ENCODE measurements at places on chromosomes 7 and 10. TPM values are rescaled to one million over a fixed set of nuclear protein-coding genes. Genes with fewer than 3 reads are reported as not detected.

GRCh38 chr7:155813125-155813524 is 862 bp upstream of the SHH start:
- no peaks in the 10 kb centered on the region for H3K36me3 ChIP-seq
- no peak overlapping the region for H3K27ac ChIP-seq
- no peak for DNase-seq
- H3K4me3 ChIP-seq: no peak overlapping the region
- peaks cover 50% of the 10 kb centered on the region for H3K27me3 ChIP-seq
- peaks cover 26% of the 10 kb centered on the region for H3K4me1 ChIP-seq

ZFAND2A gene
- 11.7 TPM for total RNA-seq

NEUROD6 gene
- not detected for total RNA-seq

- no peak overlapping the region for H3K27ac ChIP-seq
- no peak overlapping the region for H3K4me3 ChIP-seq
- peaks cover 5% of the 10 kb centered on the region for H3K4me1 ChIP-seq
- H3K27me3 ChIP-seq: peaks cover 21% of the 10 kb centered on the region
Observed at GRCh38 chr10:75864717-75865116, 433.3 kb downstream of the LRMDA start.

FGF8 gene
- total RNA-seq: not detected

DNA sequence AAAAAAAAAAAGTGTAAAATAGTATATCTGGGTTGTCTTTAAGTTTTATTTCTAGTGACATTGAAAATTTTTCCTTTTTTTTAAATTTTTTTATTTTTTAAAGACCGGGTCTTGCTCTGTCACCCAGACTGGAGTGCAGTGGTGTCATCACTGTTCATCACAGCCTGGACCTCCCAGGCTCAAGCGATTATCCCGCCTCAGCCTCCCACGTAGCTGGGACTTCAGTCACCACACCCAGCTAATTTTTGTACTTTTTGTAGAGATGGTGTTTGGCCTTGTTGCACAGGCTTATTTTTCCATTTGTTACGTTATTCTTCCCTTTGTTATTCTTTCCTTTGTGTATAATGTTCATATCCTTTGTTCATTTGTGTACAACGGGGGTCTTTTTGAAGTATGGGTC is 30.1 kb downstream of the TSPAN14 start:
- H3K4me3 ChIP-seq: no peak overlapping the region
- H3K4me1 ChIP-seq: no peaks in the 10 kb centered on the region
- no peak overlapping the region for H3K27ac ChIP-seq
- H3K27me3 ChIP-seq: no peaks in the 10 kb centered on the region
- no peak for DNase-seq

EBLN1 gene
- total RNA-seq: not detected

PDGFA gene
- total RNA-seq: 16.1 TPM

- no peaks in the 10 kb centered on the region for H3K27me3 ChIP-seq
- H3K27ac ChIP-seq: peak overlapping the region; percentile 93
- H3K4me1 ChIP-seq: peaks cover 43% of the 10 kb centered on the region
Observed at GRCh38 chr7:103142494-103142893, 6.4 kb downstream of the NAPEPLD start.

HOXA7 gene
- 2.6 TPM for total RNA-seq

- no peak overlapping the region for H3K27ac ChIP-seq
- no peaks in the 10 kb centered on the region for H3K27me3 ChIP-seq
- peaks cover 13% of the 10 kb centered on the region for H3K4me1 ChIP-seq
- H3K4me3 ChIP-seq: no peak overlapping the region
- no peaks in the 10 kb centered on the region for H3K36me3 ChIP-seq
Observed at GRCh38 chr10:117439243-117439912, 64.1 kb upstream of the PDZD8 start.

GRCh38 chr7:80213814-80214213 is 79.2 kb downstream of the GNAI1 start:
- peaks cover 7% of the 10 kb centered on the region for H3K4me1 ChIP-seq
- H3K27ac ChIP-seq: no peak overlapping the region
- DNase-seq: no peak
- no peaks in the 10 kb centered on the region for H3K36me3 ChIP-seq

GRCh38 chr7:4880218-4880617 is 3.3 kb downstream of the RADIL start:
- H3K27me3 ChIP-seq: no peaks in the 10 kb centered on the region
- H3K4me1 ChIP-seq: 0 out of 2 replicates have a peak, but pooled peaks cover 10% of the 10 kb centered on the region
- no peaks in the 10 kb centered on the region for H3K36me3 ChIP-seq
- H3K27ac ChIP-seq: no peak overlapping the region

DNA sequence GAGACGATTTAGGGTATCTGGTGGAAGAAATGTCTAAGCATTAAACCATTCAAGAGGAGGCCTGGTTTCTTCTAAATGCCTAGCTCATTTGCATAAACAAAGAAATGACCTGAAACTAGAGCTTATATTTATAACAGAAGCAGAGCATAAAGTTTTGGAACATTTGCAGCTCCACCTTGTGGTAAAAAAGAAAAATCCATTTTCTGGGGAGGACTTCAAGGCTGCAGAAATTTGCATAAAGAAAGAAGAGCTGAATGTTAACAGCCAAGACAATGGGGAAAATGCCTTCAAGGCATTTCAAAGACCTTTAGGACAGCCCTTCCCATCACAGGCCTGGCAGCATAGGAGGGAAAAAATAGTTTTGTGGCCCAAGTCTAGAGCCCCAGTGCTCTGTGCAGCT is 362.0 kb downstream of the ZNF248 start:
- H3K4me3 ChIP-seq: no peak overlapping the region
- H3K36me3 ChIP-seq: no peaks in the 10 kb centered on the region
- no peak overlapping the region for H3K27ac ChIP-seq
- peaks cover 2% of the 10 kb centered on the region for H3K4me1 ChIP-seq

GPR15LG gene
- total RNA-seq: not detected

GRM3 gene
- total RNA-seq: not detected

- peak; percentile 42 for DNase-seq
- H3K27ac ChIP-seq: peak overlapping the region; percentile 37
- no peaks in the 10 kb centered on the region for H3K36me3 ChIP-seq
- H3K4me1 ChIP-seq: peaks cover 15% of the 10 kb centered on the region
Observed at GRCh38 chr7:74579800-74580685, 77.5 kb upstream of the GTF2I start.

GRCh38 chr7:141701489-141702046 is 398 bp downstream of the DENND11 start:
- peak overlapping the region; percentile 75 for H3K4me3 ChIP-seq
- peak; percentile 40 for DNase-seq
- H3K36me3 ChIP-seq: no peaks in the 10 kb centered on the region
- no peak overlapping the region for H3K27ac ChIP-seq

DNA sequence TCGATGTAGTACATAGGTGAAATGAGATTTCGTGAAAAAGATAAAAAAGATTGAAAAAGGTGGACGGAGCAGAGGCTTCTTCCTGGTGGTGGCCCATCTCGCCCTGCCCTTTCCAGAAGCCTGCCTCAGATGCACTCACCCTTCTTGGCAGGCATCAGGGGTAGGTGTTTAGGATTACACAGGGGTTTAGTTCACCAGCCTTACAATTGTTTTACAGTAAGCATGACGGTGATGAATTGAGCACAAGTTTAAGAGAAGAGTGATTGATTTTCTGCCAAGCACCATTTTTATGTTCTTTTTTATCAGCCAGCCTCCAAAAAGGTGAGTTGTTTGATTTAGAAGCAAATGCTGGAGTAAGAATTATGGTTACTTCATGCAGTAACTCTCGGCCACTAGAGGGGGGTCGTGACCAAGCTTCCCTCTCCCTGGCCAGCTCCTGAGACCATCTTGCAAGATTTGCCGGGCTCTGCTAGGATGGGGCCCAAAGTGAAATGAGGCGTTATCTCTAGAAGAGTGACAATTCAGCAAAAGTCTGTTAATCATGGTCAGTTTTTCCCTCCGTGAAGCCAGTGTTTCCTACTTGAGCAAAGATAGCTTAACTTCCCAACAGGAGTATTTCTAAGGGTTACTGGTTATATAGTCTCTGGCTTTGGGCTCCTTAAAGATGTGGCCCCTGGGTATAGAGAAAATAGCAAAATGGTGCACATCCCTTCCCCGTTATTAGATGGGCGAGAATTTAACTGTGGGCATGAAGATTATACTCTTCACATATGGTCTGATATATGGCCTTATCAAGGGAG is 228.8 kb downstream of the BMPER start:
- no peak overlapping the region for H3K27ac ChIP-seq
- no peaks in the 10 kb centered on the region for H3K4me1 ChIP-seq
- H3K36me3 ChIP-seq: no peaks in the 10 kb centered on the region
- DNase-seq: peak; percentile 62
- no peak overlapping the region for H3K4me3 ChIP-seq

CELF2 gene
- total RNA-seq: not detected

DLX6 gene
- total RNA-seq: not detected

PSPH gene
- 66.3 TPM for total RNA-seq

GRCh38 chr10:92278996-92279696 is 11.7 kb downstream of the CPEB3 start:
- no peak for DNase-seq
- no peak overlapping the region for H3K4me3 ChIP-seq

ARHGAP21 gene
- 52.6 TPM for total RNA-seq

DNA sequence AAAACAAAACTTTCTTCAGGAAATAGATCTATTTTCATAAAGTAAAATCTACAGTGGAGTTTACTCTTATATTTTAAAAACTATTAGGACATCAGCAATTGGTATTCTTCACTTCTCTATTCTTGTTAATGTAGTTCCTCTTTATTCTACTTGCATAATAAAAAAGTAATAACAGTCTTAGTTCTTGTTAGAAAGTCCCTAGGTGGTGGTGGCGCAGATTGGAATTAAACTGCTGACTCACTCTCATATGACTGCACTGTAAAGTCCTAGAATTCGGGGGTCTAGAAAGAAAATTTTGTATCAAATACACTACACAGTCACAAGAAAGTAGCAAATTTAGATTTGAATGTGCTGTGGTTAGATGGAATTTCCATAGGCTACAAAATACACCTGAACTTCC is 44.6 kb upstream of the TES start:
- no peak overlapping the region for H3K27ac ChIP-seq
- DNase-seq: no peak
- H3K4me3 ChIP-seq: no peak overlapping the region
- peaks cover 16% of the 10 kb centered on the region for H3K4me1 ChIP-seq
- no peaks in the 10 kb centered on the region for H3K36me3 ChIP-seq

- no peaks in the 10 kb centered on the region for H3K4me1 ChIP-seq
- H3K27me3 ChIP-seq: no peaks in the 10 kb centered on the region
- H3K27ac ChIP-seq: no peak overlapping the region
- DNase-seq: no peak
- H3K36me3 ChIP-seq: no peaks in the 10 kb centered on the region
Observed at GRCh38 chr7:139125657-139126056, 16.1 kb upstream of the ZC3HAV1 start.

SOSTDC1 gene
- 0.22 TPM for total RNA-seq

GRCh38 chr7:76260171-76260703 is 42.2 kb upstream of the HSPB1 start:
- no peaks in the 10 kb centered on the region for H3K27me3 ChIP-seq
- no peak overlapping the region for H3K27ac ChIP-seq
- H3K4me3 ChIP-seq: peak overlapping the region; percentile 15
- no peaks in the 10 kb centered on the region for H3K36me3 ChIP-seq

CLDN4 gene
- 724 TPM for total RNA-seq

CD36 gene
- not detected for total RNA-seq

DNA sequence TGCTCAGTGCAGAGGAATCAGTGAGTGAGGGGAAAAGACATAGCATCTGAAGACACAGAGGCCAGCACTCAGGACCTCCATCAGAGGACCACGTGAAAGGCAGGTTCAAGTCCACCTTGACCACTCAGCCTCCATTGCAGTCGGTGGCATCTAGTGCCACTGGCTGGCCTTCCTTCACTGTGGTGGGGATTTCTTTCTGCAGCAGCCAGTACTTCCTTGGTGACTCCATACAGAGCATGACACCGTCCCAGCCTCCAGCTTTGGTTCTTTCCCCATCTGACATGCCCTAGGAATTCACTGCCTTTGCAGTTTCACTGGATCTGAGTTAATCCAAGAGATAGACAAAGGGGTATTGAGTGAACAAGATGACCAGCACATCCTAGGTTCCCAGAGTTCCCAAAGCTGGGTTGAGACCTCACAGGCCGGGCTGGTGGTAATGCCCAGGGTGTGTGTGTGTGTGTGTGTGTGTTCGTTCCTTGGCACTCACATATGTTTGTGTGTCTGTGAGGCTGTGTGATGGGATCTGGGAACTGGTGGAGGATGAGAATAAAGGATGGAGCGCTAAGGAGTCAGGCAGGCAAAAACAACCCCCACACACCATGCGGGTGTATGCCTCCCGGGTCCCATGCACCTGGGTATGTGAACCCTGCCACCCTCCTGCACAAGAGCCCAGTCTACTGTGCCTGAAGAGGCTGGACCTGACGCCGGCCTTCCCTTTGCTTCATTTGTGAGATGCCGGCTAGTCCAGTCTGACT is 57.8 kb downstream of the SYPL1 start:
- no peak overlapping the region for H3K4me3 ChIP-seq
- DNase-seq: no peak
- H3K4me1 ChIP-seq: peaks cover 34% of the 10 kb centered on the region
- H3K36me3 ChIP-seq: no peaks in the 10 kb centered on the region
- H3K27me3 ChIP-seq: no peaks in the 10 kb centered on the region

- H3K4me3 ChIP-seq: no peak overlapping the region
- peaks cover 4% of the 10 kb centered on the region for H3K4me1 ChIP-seq
- H3K27ac ChIP-seq: no peak overlapping the region
- no peaks in the 10 kb centered on the region for H3K36me3 ChIP-seq
- no peak for DNase-seq
- peaks cover 49% of the 10 kb centered on the region for H3K27me3 ChIP-seq
Observed at GRCh38 chr10:127996586-127996985, 89.7 kb downstream of the PTPRE start.
